ENCODE measurements at places on chromosomes 3 and 15.

DNA sequence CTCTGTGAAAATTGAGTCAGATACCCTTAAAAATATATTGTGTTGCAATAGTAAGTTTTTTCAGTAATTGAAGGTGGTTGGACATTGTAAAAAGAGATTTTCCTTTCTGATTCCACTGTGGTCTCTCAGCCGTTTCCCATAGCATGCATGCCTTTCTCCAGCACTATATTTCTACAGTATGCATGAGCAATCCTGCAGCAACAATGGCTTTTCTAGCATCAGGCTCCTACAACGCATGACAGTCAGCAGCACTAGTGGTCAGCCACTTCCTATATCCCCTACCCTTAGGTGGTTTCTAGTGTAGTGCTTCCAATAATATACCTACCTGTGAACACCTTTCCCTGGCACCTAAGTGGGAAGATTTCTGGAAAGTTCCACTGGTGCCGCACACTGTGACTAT lies 55.4 kb upstream of the SNRPN start:
- DNase-seq = no peak

GRCh38 chr3:106628407-106628806 lies 748.8 kb upstream of the CCDC54 start:
- no peak for DNase-seq

GRCh38 chr3:197746801-197747237 lies 2.9 kb upstream of the FYTTD1 start:
- no peak for DNase-seq

- DNase-seq = no peak
Measured at GRCh38 chr15:66169023-66169422, 84.5 kb downstream of the MEGF11 start.

- no peak for DNase-seq
Measured at GRCh38 chr3:129121016-129121791, 400 bp downstream of the RAB43 start.

GRCh38 chr3:24565656-24566055 lies 71.0 kb upstream of the THRB start:
- DNase-seq = no peak

DNA sequence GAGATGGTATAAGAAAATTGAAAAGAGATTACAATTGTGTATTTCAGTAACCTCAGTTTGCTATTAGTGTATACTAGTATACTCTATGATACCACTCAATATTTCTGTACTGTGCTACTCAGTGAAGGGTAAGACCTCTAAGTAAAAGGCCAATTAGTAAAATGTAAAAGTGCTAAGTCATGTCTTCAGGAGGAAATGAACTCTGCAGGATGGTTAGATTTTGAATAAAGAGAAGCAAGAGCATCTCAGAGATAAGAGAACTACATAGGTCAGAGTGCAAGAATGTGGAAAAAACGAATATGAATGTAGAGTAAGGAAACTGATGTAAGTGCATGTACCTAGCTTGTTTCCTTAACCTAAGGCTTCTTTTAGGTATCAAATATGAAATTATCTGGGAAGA lies 796.6 kb upstream of the GBE1 start:
- DNase-seq = no peak

- DNase-seq = no peak
Measured at GRCh38 chr3:177377166-177377565, 179.9 kb upstream of the TBL1XR1 start.

DNA sequence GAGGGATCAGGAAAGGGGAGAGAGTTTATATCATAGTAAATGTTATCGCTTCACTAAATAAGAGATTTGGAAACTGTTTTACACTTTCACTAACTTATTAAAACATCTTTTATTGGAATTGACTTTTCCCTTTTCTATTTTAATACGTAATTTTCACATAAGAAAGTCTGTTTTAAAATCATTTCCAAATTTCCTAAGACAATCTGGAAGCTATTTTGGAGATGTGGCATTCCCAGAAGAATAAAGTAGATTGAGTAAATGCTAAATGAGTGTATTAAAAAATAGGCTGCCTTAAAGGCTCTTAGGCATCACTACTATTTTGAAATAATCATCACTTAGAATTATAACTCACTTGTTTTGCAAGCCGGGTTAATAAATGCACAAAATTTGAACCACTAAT lies 763.5 kb downstream of the EDEM1 start:
- no peak for DNase-seq

- no peak for DNase-seq
Measured at GRCh38 chr3:107986505-107986904, 104.3 kb downstream of the CD47 start.

DNA sequence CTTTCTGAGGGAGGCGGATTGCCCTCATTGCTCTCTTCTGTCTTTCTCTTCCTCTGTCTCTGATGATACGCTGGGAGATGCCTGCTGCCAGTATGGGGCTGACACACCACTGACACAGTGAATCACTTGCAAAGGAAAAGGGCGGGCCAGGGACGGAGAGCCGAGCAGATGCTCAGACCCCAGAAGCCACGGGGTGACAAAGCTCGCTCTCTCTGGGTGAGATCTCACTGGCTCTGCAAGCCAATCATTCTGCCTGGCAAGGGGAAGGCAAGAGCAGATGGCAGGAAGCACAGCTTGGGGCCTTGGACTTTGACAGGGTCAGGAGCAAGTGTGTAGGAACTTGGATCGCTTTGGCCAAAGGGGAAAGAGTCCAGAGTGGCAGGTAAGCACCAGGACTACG lies 198.7 kb downstream of the NTRK3 start:
- DNase-seq = no peak

DNA sequence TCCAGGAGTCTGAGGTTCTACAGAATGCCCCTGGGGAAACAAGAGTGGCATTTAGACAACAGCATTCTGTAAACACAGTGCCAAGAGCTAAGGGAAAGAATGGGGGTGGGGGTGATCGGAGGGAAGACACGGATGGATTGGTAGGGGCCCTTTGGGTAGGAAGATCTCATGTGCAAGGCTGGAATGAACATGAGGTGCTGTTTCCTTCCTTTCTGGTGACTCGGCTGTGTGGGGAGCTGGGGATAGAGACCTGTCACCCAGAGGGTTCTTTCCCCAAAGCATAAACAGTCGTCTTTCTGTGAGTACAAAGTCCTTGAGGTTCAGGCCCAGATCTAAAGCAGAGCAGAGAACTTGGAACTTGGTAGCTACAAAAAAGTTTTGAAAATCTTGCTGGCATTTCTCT lies 11.7 kb downstream of the TPM1 start:
- no peak for DNase-seq

DNA sequence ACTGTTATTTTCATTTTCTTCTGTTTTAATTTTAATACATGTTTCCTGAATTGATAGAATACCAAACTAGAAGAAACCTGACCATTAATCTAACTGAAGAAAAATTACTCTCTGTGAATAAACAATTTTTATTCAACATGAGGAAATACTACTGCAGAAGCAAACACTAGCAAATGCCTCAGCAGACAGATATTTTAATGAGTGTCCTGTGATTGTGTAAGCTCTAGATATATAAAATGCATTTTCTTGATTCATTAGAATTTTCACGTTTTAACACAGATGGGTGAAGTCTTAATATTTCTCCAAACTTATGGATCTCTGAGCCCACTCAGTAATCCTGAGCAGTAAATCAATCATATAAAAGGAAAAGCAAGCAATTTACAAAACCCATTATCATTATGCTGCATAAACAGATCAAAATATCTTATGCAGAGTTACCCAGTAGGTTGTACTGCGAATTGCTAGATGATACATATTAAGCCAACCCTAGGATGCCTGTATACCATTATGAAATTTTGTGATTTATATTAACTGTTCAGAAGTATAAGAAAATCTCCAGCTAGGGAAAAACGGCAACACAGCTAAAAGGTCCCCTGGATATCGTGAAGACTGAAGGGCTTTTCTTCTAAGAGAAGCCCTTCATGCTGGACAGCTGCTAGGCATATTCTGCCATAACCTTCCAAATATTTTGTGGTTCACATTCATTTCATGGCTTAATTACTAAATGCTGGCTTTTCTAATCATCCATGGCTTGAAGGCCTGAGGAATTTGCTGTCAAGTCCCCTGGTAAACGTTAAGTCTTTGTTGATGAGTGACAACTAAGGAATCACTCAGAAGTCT lies 157.7 kb upstream of the TGFBR2 start:
- DNase-seq = no peak

GRCh38 chr15:75966073-75966472 lies 46.2 kb downstream of the NRG4 start:
- DNase-seq = no peak

DNA sequence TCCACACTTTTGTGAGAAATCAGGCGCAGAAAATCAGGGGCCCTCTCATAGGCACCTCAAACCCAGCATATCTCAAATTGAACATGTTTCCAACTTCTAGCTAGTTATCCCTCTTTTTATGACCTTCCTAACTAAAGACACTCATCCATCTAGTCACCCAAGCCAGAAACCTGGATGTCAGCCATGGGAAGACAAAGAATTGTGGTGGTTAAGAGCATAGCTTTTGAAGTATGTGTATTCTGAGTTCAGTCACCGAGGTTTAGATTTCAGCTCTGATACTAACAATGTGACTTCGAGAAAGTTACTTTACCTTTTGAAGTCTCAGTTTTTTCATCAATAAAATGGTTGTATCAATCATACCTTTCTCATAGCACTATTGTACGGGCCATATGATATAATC lies 495.5 kb downstream of the NLGN1 start:
- no peak for DNase-seq

DNA sequence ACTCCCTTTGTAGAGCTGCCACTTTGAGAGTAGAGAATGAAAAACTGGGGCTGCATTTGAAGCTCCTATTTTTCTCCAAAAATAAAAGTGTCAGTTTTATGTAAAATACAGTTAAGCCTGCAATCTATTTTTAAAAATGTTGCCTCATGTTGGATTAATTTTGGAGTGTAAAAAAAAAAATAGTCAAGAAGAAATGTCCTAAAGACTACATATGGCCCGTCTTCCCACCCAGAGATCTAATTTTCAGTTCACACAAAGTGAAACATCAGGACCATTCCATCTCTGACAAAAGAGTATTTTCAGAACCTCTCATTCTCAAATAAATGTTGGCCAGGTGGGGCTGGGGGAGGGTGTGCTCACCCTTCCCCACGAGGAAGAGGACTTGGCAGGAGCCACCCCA lies 62.7 kb downstream of the HHLA2 start:
- DNase-seq = no peak

Data from stimulated activated CD4-positive, alpha-beta T cell treated with anti-CD3 and anti-CD28 coated beads, TNF-alpha, amount 100 ng/mL, for 1 hour (primary cell).